Stimulated activated CD4-positive, alpha-beta T cell treated with anti-CD3 and anti-CD28 coated beads, TNF-alpha, amount 100 ng/mL, for 4 hours (primary cell): ENCODE measurements at places on chromosomes 2 and 18.

GRCh38 chr2:41622301-41622700 lies 425.5 kb upstream of the PKDCC start:
- no peak for DNase-seq

- DNase-seq, result no peak
Measured at GRCh38 chr2:74762789-74763188, 71.1 kb upstream of the HK2 start.

GRCh38 chr18:66724664-66725356 lies 120.9 kb upstream of the CDH19 start:
- no peak for DNase-seq

GRCh38 chr18:67359873-67360838 lies 156.4 kb downstream of the DSEL start:
- no peak for DNase-seq

DNA sequence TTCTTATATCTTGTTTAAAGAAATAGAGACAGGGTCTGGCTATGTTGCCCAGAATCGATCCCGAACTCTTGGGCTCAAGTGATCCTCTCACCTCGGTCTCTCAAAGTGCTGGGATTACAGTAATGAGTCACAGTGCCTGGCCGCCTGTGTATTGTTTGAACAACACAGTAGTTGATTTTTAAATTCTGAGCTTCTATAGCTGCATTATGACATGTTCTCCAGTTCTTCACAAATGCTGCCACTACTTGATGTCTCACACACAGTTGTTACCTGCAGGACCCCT lies 7.7 kb upstream of the RHOB start:
- no peak for DNase-seq

- no peak for DNase-seq
Measured at GRCh38 chr2:222864296-222864695, 3.5 kb downstream of the ACSL3 start.

DNA sequence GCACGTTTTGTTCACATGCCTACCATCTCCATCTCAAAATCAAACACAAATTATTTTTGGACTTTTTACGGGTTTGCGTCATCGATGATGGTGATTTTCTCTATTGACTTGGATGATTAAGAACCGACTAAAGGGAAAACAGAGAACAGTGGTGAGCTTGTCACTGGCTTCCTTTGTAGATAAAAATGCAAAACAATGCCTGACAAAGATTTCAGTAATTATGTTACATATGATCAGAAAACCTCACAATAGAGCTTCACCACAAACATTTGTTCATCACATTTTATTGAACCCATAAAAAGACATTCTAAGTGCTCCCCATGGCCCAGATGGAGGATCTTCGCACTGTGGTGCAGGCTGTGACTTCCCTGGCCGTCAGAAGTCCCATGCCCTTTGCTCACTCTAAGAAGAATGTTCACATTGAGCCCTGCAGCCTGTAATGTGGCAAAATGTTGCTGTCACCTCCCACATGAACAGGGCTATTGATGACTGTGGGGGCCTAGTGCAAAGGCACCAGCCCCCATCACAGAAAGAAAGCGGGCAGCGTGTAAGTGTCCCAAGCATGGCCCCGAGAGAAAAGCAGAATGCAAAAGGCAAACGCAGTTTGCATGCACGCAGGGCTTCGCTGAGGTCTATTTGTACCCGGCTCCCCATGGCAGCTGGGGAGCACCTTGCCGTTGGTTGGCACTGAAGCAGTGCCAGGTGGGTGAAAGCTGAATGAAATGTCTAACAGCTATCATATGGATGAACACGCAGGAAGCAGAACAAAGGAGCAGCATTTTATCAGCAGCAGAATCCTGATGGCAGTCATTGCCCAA lies 60.6 kb downstream of the BCL2 start:
- no peak for DNase-seq

- DNase-seq, result no peak
Measured at GRCh38 chr18:79393635-79394533, 1.8 kb upstream of the NFATC1 start.

- DNase-seq, result no peak
Measured at GRCh38 chr2:168322325-168323007, 75.1 kb upstream of the STK39 start.

GRCh38 chr2:167940734-167941507 lies 306.5 kb downstream of the STK39 start:
- no peak for DNase-seq

- DNase-seq, result no peak
Measured at GRCh38 chr2:221125691-221126090, 446.4 kb downstream of the EPHA4 start.

DNA sequence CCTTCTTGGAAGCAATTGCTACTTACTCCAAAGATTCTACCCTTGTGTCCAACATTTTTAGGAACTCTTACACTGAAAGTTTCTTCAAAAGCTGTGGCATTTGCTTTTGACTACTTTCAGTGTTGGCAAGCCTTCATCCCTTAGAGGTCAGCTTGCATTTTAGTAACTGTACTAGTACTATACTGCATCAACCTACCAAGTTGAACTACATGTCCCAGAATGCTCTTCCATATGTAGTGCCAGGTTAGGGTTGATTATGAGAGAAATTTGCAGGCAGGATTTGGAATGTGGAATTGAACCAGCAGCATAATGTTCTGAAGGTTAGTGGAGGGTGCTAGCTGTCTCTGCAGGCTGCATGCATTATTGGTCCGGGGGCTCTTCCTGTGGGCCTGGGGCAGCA lies 218.3 kb upstream of the FBXO11 start:
- DNase-seq, result no peak

DNA sequence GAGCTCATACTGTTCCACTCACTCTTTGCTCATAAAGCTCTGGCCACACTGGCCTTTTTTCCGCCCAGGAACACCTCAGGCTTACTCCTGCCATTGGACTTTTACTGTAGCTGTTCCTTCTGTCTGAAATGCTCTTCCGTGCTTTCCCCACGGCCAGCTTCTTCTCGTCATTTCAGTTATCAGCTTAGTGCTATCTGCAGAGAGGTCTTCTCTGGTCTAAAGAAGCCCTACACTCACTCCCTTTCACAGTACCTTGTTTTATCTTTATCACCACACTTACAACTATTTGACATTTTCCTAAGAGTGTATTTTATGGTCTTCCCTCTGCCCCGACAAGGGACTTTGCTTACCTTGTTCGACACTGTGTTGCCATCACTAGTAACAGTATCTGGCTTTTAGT lies 388.1 kb upstream of the SPRED2 start:
- no peak for DNase-seq

DNA sequence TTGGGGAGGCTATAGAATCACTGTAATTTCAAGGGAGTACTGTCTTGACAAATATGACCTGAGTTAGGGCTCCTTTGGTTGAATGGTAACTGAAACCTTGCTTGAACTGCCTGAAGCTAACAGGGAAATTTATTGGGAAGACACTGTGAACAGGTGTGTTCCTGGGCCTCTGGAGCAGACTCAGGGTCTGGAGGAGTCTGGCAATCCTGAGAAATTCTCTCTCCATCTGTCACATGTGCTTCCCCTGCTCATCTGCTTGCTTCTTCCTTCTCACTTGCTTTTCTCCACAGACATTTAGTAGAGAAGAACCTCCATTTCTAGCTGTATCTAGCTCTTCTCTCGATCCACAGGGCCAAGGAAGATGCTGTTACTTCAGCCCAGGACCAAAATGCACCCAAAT lies 476.5 kb downstream of the LRP1B start:
- no peak for DNase-seq

DNA sequence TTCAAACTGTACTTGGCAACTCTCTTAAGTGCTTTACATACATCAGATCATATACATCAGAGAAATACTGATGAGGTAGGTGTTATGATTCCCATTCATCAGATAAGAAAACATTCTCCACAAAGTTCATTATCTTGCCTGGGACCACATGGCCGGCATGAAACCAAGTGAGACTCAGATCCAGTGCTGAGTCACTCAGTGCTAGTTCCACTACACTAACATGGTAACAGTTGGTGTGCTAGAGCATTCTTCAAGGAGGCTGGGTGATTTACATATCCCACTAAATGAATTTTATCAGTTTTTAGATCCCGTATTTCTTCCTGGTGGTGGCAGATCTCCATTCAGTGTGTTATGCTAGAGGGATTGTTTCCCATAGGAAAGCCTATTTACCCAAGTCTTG lies 772.0 kb downstream of the CNTNAP5 start:
- DNase-seq, result no peak

GRCh38 chr18:48909721-48910120 lies 41.0 kb downstream of the SMAD7 start:
- no peak for DNase-seq

- DNase-seq, result no peak
Measured at GRCh38 chr2:62293151-62293489, 97.2 kb downstream of the B3GNT2 start.

GRCh38 chr2:8872821-8873432 lies 35.5 kb upstream of the KIDINS220 start:
- no peak for DNase-seq

GRCh38 chr2:160283675-160284074 lies 83.6 kb upstream of the ITGB6 start:
- DNase-seq, result no peak

GRCh38 chr2:42843131-42843530 lies 50.7 kb upstream of the HAAO start:
- no peak for DNase-seq

GRCh38 chr2:160253440-160254188 lies 53.5 kb upstream of the ITGB6 start:
- DNase-seq, result no peak

DNA sequence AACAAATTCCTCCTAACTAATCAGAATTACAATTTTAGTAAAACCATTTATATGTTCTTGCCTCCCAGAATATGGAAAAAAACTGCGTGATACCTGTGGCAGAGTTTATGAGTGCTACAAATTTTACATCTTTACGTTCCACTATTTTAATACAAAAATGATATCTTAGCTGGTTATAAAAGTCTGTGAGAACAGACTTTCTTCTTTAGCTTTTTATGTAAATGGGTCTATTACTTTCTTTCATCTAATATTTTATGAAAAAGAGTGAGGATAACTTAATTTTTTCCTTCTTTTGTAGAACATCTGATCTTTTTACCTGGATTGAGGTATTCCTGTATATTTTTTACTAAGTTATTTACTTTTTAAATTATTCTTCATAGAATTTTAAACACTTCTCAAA lies 22.1 kb upstream of the REG3A start:
- DNase-seq, result no peak

- DNase-seq, result no peak
Measured at GRCh38 chr2:165610591-165611029, 141.1 kb downstream of the CSRNP3 start.

DNA sequence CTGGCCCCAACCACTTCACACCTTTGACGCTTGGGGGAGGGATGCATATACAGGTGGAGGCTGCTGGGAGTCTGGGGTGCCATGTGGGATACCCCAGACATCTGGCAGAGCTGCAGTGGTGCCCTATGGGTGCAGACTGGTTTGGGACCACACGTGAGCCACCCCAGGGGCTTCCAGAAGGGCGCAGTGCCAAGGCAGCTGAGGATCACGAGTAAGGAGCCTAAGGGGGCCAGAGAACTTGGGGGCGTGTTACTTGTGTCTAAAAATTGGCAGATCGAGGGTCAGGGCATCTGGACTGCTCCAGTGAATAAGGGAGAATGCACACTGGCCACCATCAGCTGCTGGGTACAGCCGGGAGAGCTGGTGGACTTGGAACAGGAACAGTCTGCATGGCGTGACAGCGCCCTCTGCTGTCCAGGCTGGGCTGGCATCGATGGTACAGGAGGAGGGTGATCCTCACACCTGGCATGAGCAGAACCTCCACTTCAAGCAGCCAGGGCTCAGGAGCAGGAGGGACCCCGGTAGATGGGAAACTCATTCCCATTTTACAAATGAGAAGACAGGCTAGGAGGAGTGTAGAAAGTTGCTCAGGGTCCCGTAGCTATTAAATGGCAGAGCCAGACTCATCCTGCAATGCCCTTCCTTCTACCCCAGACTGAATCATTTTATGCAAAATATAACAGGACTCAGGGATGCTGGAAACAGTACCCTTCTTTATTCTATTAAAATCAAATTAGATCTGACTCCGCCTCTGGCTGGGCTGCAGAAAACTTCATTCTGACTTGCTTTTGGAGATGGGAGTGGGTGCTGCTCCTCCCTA lies 60.4 kb downstream of the ATOH8 start:
- peak; percentile 61 for DNase-seq

DNA sequence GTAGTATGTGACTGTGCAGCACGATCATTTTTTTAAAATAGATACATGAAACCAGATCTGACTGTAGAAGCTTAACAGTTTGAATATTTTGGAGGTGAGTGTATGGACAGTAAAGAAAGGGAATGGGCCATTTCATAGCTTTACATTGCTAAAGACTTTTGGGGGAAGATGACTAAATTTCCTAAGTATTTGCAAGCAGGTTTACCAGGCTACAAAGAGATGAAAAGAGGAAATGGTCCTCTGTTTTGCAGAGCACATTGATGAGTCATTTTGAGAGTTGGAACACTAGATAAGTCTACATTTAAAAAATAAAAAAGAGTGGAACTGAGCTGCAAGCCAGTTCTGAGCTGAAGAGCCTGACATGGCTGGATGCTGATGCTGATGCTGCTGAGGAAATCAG lies 115.7 kb upstream of the LRATD1 start:
- DNase-seq, result no peak

- DNase-seq, result no peak
Measured at GRCh38 chr2:133123904-133124303, 444.4 kb downstream of the NCKAP5 start.

- no peak for DNase-seq
Measured at GRCh38 chr18:21896732-21897336, 156.2 kb downstream of the MIB1 start.

DNA sequence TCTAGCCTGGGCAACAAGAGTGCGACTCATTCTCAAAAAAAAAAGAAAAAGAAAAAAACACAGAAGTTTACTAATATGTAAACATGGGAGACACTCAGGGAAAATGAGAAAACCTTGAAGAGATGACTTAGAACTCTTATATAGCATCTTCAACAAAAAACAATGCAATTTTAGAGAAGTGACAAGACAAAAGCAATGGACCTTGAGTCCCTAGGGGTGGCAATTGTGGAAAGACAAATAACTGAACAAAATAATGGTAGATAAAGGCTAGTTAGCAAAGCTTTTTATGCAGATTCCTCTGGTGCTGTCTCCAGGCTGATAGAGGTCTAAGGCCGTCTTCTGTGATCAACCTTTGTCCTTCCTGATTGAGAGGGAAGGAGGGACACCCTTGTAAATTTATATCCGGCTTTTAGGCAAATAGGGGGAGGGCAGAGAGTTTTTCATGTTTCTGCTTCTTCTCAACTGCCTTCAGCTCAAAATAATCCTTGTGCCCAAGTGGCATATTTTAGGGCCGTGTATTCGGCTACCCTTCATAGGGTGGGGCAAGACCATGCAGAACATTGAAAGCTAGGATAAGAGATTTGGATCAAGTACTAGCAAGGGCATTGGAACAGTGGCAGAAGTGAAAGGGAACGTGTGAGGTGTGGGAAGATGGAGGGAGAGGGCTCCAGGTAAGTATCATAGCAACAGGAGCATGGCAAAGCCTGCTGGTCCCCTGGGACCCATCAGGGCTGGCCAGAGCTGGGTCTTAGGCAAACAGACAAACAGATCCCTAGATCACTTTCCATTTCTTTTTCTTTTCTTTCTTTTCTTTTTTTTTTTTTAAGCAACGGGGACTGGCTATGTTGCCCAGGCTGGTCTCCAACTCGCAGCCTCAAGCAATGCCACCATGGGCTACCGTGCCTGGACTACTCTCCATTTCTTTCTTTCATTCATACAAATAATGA lies 116.2 kb upstream of the STPG4 start:
- no peak for DNase-seq
